ENCODE measurements at places on chromosomes 6 and 20.

- DNase-seq: no peak
Measured at GRCh38 chr6:42259841-42260395, 42.3 kb upstream of the MRPS10 start.

DNA sequence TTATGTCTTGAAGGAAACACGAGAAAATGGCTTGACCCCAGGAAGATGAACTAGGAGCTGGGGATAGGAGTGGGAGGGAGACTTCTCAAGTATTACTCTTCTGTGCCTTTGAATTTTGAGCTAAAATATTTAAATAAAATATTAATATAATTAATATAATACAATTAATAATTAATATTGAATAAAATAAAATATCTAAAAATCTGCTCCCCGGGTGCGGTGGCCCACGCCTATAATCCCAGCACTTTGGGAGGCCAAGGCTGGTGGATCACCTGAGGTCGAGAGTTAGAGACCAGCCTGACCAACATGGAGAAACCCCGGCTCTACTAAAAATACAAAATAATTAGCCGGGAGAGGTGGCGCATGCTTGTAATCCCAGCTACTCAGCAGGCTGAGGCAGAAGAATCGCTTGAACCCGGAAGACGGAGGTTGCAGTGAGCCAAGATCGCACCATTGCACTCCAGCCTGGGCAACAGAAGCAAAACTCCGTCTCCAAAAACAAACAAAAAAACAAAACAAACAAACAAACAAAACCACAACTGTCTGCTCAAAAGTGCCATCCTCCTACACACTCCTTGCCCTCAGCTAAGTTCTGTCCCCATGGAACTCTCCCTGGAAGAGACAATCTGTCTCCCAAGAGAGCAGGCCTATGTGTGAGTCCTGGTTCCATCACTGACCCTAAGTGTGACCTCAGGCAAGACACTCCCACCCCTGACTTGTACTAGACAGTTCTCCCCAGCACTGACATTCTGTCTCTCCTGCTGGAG, 13.7 kb upstream of the TRIB3 start:
- DNase-seq: no peak

DNA sequence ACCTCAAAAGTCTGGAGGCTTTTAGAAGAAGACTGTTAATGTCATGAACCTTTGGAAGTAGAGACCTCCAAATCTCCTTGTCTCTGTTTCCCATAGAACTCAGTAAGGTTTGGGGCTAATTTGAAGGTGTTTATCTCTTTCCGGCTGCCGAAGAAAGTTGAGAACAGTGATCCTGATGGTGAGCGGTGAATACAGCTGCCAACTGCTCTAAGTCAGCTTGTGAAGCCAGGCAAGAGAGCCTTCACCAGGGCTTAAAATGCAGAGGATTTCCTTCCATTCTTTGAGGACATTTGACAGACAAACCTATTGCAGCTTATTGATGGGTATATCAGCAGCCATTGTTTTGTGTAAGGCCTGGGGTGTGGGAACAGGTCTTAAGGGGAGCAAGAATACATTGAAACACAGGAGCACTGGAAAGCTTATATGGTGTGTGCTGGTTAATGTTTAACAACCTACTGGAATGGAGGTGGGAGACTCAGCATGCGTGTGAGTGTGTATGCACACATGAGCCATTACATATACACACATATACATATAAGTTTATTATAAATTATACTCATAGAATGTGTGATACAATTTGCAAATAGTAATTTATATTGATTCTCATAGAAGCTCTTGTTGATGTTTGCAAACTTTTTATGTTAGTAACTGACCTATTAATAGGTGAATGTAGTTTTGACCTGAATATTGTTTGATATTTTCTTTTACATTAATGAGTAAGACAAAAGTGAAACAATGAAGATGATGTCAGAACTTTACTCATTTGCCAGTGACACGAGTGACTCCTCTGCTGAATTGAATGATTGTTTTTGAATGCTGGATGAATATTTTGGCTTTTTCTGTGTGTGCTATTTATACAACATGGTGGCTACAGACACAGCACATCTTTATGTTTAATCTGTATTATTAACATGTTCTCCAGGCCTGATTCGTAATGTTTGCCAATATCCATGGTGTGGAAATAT, 18.1 kb downstream of the PLEKHG1 start:
- DNase-seq: no peak

- DNase-seq: no peak
Measured at GRCh38 chr6:15502446-15503345, 160.1 kb downstream of the DTNBP1 start.

- DNase-seq: no peak
Measured at GRCh38 chr20:62353289-62354030, 13.7 kb downstream of the LAMA5 start.

DNA sequence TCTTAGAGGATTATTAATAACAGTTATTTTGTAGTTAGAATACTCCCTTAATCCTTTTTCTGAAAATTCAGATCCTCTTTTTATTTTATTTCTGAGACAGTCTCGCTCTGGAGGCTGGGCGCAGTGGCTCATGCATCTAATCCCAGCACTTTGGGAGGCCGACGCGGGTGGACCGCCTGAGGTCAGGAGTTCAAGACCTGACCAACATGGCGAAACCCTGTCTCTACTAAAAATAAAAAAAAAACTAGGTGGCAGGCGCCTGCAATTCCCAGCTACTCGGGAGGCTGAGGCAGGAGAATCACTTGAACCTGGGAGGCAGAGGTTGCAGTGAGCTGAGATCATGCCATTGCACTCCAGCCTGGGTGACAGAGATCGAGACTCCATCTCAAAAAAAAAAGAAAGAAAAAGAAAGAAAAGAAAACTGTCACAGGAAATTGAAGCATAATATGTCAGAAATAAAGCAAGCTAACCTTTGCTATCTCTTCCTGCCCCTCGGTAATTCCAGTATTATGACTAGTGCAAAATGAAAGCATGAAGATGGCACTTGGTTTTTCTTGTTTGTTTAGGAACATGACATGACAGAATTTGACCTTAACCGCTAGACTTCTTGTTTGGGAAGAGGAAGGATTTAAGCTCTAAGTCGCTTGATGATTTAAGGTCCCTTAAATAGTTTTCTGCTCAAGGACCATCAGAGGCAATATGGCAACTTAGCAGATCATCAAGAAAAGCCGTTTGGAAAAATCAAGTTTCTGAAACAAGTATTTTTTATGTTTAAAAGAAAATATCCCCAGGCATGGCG, 1.8 kb upstream of the RBM39 start:
- DNase-seq: no peak

DNA sequence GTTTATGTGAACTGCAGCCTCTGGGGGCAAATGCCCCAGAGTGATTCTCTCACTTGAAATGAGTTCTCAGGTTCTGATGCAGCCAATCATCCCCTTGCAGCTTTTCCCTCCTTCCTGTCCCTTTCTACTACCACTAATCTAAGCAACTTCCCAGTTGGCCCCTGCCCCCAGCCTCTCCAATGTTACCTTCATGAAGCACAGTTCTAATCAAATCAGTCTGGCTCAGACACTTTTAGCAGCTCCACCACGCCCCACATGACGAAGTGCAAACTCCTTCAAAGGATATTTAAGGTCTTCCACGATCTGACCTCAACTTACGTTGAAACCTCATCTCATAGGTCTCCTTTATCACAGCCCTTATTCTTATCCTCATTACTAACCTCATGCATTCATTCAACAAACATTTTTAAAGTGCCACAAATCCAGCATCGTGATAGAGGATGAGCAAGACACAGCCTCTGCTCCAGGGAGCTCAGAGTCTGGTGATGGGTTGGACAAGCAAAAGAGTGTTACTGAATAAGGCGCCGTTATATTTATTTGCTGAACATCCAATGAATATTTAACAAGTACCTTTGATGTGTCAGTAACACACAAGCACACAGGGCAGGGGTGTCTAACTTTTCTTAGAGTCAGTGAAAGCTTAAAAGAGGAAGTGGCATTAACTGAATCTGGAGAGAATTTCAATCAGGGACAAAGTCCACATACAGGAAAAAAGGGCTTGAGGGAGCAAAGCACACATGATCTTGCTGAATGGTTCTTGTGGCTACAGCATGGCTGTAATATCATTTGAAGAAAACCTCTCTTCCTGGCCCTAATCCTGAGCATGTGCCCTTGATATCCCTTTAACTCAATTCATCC, 20.4 kb upstream of the DTNBP1 start:
- no peak for DNase-seq

DNA sequence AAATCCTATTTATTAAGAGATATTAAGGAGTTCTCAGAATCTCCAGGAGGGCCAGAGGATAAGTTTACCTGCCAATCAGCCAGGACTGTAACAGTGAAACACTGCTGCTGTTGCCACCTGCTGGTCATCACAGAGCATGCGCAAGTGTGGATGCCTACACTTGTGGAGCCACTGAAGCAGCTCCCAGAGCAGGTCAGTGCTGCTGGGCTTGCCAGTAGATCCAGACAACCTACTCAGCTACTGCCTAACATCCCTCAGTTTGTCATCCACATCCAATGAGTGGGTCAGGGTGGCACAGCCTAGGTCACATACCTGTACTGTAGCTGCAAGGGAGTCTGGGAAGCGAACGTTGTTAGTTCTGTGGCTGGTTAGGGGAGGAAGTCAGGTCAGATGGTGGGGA, 18.3 kb upstream of the NHSL1 start:
- no peak for DNase-seq

DNA sequence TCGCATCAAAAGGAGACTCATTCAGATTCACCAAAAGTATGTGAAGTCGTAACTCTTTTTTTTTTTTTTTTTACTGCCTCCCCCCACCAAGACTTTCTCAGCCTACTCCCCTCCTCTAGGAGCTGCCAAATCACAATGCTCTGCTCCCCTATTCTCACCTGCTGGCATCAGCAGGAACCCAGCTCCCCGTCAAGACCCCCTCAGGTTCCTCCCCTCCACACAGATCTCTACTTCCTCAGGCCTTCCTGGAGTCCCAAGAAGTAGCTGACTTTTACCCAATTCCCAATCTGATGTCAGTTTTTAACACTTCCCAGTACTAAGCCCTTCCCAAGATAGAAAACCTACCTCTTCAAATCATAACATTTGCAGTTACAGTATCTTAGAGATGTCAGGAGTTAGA, 39.3 kb downstream of the ARHGAP18 start:
- no peak for DNase-seq

GRCh38 chr6:159790956-159791598, 810 bp downstream of the MRPL18 start:
- no peak for DNase-seq

GRCh38 chr20:52621401-52621800, 350.8 kb upstream of the TSHZ2 start:
- DNase-seq: no peak

- no peak for DNase-seq
Measured at GRCh38 chr6:6895929-6896328, 211.8 kb upstream of the RREB1 start.

DNA sequence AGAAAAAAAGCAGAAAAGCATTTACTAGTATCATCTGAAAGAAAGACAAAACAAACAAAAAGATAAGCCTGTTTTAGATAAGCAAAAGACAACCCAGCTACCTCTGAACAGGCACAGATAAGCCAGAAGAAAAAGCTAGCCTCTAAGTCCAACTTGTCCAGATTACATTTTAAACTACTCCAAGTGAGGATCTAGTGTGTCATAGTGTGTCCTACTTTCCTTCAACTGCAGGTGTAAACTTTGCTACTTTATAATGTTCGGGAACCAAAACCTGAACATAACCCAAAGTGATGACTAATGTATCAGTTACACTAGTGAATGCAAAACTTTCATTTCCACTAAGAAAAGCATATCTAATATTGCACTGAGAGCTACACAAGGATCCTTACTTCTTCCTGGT, 19.5 kb downstream of the ADNP start:
- no peak for DNase-seq

GRCh38 chr20:59183751-59184150, 20.1 kb downstream of the ZNF831 start:
- no peak for DNase-seq

- DNase-seq: no peak
Measured at GRCh38 chr20:11902285-11902697, 15.4 kb upstream of the BTBD3 start.

DNA sequence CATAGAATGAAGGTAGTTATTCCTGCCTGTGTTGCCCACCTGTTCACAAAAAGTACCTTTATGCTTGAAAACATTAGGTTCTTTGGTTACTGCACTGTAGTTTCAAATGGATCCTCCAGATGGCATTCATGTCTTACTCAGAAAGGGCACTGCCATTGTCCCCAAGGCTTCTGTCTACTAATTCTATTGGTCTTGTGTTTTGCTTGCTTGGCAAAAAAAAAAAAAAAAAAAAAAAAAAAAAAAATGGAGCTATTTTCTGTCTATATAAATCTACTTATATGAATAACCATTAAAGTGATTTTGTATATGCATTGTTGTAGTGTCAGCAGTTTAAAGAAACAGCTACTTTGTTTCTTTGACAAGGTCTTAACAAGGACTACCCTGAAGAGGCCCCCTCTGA, 12.7 kb upstream of the EFHC1 start:
- peak; percentile 52 for DNase-seq

DNA sequence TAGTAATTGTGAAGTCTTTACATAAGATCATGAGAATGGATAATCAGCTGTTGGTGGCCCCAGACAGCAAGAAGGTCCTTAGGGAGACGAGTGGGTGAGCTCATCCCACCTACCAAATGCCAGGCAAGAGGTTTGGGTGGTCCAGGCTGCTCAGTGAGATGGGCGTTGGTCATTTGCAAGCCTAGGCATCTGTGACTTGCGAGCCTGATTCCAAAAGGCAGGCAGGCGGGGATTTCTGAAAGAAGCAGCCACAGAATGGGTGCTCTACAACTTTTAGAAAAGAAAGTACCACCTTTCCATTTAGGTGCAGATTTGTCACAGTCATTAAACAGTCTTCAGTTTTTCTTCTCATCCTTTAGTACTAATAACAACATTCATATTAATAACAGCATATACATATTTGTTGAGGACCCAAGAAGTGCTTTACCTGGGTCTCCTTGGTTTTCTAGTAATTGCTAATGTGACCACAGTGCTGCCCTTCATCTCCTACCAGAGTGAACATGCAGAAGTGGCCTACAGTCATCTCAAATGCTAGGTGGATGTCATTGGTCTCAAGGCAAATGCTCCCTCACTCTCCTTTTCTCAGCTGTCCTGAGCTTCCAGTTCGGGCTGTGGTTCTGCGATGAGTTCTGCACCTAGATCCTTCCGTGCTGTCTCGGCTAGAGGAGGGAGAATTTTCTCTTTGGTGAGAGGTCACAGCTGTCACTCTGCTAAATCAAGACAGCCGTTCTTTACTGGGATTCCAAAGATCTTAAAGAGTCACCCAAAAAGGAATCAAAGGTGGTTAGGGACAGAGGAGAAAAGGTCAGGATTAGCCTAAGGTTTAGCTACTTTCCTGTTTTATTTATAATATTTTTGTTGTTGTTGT, 2.7 kb downstream of the WRNIP1 start:
- no peak for DNase-seq

DNA sequence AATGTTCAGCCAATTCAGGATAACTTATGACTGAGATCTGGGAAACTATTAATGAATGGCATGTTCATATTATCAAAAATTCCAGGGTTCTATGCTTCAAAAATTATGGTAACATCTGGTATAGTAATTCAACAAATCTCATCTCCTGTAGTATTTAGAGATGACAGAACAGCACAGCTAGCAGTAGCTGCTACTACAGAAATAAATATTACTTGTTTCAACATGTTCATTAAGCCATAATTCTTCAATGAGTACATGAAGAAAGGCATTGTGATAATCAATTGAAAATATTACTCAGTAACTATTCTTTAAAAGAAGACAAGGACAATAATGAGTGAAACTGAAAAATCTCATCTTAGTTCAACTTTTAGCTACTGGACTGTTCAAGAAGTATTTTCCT, 66.8 kb downstream of the ATG5 start:
- DNase-seq: no peak

All from NCI-H2081 treated with DMSO at 0.1 percent for 48 hours (cell line).